ENCODE measurements at places on chromosomes 16 and 17.

GRCh38 chr16:85384833-85385462 lies 228.2 kb upstream of the GSE1 start:
- no peak for DNase-seq

DNA sequence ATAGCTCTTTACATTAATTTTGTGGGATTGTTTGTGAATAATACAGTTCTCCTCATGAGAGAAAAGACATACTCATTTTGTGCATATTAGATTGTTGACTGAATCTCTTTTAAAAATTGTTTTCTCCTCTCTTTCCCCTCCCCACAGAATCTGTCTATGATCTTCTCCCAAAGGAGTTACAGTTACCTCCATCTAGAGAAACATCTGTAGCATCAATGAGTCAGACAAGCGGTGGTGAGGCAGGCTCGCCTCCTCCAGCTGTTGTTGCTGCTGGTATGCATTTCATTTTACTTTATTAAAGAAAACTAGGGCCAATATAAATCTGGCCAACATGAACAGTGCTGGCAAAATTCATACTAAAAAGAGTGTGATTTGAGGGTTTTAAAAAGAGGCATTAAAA lies 60.5 kb downstream of the NFAT5 start:
- no peak for DNase-seq

- no peak for DNase-seq
These were observed 241.0 kb downstream of the GSG1L start for GRCh38 chr16:27822529-27822928.

DNA sequence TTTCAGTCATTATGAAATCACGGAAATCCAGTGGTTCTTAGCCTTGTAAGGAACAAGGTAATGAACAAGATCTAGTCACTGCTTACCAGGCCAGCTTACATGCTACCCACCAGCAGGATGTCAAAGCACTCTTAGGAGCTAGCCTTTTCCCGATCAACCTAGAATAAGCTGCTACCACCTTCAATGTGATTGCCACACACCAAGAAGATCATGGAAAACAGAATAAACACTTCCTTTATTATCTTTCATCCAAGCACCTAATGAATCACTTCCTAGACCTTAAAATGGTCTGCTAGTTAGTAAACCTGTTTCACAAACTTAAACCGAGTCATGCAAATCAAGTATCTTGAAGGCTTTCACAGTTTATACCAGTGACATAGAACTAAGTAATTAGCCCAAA lies 5.0 kb downstream of the BBS2 start:
- no peak for DNase-seq

GRCh38 chr16:72604375-72604774 lies 432.4 kb upstream of the PMFBP1 start:
- no peak for DNase-seq

DNA sequence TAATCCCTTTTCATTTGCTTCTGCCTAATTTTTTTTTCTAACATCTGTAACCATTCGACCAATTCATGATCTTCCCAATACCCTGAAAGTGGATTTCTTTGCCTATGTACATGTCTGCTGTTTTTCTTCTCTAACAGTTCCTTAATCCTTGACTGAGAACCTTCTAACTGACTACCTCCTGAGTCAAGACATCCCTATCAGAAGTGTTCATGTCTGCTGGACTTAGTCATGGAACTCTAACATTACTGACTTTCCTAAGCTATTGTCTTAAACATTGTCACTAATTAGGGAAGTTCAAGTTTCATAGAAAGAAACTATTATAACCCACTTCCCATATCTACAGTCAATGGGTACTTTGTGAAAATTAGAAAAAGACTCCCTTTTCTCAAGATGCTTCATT lies 52.4 kb upstream of the IRX5 start:
- DNase-seq = no peak

- DNase-seq = no peak
These were observed 188.7 kb upstream of the GSE1 start for GRCh38 chr16:85424260-85425073.

DNA sequence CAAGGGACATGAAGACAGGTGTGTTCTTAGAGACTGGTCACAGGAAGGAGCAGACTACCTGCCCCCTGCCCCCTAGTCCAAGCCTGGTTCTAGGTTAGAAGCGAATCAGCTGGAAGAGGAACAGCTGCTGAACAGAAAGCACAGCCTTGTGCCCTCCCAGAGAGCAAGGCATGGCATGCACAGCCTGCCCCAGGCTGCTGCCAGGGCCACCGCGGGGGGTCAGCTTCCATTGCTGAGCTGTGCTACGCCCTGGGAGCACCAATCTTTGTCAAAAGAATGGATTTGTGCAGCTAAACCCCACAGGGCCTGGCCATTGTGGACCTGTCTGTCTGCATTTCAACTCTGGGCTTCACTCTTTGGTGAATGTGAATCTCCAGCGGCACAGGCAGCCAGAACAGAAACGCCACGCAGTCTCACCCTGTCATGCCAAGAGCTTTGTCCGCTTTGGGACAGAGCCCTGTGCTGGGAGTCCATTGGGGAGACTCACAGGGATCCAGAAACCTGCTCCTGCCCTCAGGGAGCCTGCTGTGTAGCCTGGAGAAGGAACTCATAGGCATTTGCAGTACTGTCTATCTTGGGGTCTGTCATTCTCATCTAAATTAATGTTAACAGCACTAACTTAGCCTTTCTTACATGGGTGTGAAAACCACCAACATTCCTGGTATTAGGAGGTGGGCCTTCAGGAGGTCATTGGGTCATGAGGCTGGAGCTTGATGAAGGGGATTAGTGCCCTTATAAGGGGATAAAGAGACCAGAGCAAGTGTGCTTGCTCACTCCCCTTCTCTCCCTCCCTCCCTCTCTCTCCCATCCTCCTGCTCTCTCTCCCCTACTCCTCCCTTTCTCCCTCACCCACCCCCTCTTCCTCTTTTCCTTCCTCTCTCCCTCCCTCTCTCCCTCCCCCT lies 25.6 kb upstream of the CDRT4 start:
- DNase-seq = no peak

DNA sequence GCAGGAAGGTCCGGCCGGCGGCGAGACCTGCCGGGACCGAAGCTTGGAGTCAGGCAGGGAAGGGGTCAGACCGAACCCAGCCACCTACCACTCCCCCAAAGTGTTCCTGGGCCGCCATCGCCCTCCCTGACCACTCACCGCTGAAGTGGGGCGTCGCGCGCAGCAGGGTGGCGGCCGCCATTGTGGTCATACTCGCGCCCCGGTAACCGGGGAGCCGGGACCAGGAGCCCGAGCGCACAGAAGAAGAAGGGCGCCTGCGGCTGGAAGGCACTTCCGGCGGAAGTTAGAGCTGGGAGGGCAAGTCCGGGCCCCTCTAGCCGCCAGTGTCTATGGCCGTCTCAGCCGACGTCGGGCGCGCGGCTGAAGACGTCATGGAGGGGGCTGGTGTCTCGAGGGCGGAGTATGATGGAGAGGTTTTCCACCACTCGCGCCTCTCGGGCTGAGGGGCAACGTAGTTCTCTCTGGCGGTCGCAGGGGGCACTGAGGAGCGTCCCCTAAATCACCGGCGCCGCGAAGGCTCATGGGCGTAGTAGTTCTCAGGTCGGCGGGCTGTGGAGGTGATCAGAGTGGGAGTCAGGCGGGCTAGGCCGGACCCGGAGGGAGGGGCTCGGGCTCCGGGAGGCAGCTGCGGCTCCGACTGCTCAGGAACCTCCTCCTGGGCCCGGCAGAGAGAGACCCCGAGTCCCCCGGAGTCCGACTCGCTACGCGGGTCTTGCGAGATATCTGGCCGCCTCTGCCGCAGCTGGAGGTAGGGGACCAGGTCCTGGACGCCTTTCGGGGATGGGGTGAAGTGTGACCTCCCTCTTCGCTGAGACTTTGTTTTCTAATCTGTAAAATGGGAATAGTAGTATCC lies at the start of gene TUFM:
Gene TUFM (minus strand): TSS at position 269 of the 853 bp plus-strand sequence. CDS start 79 bp downstream, at position 190.
- peak; percentile 95 for DNase-seq

GRCh38 chr17:5378566-5379207 lies 40.8 kb downstream of the NUP88 start:
- no peak for DNase-seq

Data from stimulated activated CD8-positive, alpha-beta memory T cell treated with anti-CD3 and anti-CD28 coated beads, Interleukin-2, amount 100 ng/mL, for 1 hour (primary cell).